ENCODE measurements at places on chromosomes 11 and 22.

- no peak for DNase-seq
Measured at GRCh38 chr22:24981656-24982055, 29.1 kb downstream of the KIAA1671 start.

- peak; percentile 73 for DNase-seq
Measured at GRCh38 chr11:17529844-17530185, 14.4 kb downstream of the USH1C start.

- no peak for DNase-seq
Measured at GRCh38 chr11:46242041-46242951, 35.2 kb upstream of the CREB3L1 start.

DNA sequence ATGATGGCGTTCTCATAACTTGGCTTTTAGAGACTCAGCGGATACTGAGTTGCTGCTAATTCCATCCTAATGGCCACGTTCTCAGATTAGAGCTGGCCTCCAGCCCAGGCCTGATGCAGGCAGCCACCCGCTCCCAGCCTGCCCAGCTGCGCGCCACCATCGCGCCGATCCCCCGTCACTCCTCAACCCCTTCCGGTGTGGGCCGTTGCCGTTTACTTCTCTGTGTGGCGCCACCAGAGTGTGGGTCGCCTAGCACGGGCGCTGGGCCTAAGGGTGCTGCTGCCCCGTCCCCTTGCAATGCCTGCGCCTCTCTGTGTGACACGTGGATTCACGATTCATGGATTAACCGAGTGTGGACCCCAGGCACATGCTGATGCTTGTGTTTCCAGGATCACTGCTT lies 1116.0 kb downstream of the BRD1 start:
- DNase-seq, result no peak

GRCh38 chr11:937841-938261 lies 12.2 kb downstream of the AP2A2 start:
- no peak for DNase-seq

DNA sequence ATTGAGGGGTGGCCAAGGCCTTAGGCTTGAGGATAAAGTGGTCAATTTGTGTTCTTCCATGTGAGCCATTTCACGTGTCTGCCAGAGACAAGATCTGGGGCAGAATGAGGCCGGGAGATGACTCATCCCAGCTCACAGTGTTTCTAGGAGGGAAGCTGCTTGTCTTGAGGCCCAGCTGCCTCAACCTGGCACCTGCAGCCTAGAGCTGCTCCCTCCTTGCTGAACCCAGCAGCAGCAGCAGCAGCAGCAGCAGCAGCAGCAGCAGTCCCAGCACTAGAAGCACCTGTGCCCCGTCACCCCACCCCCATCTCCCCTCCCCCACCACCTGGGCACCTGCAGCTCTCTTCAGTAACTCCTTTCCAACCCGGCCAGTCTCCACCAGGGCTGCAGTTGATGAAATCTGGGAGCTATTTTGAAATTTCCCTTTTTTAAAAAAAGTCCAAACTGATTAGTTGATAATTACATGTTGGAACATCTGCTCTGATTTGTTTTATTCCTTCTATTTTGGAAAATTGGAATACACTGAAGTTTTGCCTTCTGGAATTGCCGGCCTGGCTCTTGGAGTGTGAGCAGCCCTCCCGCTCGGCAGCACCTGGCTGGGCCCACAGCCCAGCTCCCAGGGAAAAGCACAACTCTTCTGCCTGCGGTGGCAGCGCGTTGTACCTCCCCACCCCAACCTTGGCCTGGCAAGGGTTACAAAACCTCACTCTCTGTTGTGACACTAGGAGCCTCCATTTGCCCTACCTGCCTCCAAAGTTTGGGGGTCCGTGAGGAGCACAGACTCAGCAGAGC lies 143.5 kb downstream of the NXPE2 start:
- no peak for DNase-seq

DNA sequence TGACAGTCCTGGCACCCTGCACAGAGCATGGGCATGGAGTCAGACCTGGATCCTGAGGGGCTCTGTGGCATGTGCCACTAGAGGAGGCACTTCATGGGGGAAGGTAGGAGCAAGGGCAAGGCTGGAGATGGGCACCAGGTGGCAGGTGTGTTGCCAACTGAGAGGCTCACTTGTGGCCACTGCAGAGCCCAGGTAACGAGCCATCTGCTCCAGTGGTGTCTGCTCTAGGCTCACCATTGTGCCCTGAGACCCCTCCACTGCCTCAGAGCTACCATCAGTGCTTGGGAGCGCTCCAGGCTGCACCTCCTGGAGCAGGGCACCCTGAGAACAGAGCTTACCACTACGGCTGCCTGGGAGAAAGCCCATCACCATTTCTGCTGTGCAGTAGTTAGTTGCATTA lies 1.3 kb upstream of the ZDHHC8 start:
- DNase-seq, result peak; percentile 39

DNA sequence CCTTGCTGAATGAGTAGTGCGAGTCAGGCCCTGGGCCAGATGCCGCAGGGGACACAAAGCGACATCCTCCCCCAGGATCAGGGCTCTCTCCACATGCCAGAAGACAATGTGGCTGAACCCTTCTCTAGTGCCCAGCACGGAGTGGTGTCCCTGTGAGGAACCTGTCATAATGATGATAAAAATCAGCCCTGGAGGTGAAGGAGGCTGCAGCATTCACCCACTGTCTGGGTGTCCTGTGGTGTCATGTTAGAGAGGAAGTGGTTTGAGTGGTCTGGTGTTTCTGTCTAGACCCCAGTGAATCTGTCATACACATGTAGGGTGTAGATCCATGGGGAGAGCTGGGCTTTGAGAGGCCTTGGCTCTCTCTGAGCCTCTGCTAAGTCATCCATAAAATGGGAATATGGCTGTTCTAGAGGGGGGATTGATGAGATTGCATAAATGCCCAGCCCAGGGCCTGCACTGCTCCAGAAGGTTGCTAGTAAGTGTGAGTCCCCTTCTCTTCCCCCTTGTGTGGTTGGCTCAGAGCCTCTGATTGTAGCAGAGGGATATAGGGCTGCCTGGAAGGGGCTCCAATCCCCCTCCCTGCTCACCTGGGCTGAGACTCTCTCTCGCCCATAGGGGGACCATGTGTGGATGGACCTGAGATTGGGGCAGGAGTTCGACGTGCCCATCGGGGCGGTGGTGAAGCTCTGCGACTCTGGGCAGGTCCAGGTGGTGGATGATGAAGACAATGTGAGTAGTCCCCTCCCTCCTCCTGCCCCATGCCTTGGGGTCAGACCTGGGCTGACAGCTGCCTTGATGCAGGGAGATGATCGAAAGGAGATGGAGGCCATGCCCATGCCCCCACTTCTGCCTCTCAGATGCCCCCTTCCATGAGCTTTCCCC lies 14.3 kb downstream of the MYO7A start:
- DNase-seq, result no peak

DNA sequence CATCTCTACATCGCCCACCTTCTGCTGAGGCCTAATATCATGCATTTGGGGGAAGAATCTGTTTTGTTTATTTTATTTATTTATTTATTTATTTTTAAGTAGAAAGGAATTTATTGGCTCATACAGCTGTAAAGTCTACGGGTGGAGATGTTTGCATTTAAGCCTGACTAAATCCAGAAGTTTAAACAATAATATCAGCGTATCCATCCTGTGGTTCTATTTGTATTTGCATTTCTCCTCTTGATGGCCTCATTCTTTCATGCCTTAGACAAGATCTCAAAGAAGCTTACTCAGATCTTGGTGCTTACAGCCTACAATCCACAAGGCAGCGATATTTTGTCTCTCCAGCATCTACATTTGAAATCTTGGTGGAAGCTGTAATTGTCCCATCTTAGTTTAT lies 67.1 kb upstream of the CARD18 start:
- DNase-seq, result no peak

- DNase-seq, result no peak
Measured at GRCh38 chr11:130945896-130946295, 29.6 kb upstream of the SNX19 start.

DNA sequence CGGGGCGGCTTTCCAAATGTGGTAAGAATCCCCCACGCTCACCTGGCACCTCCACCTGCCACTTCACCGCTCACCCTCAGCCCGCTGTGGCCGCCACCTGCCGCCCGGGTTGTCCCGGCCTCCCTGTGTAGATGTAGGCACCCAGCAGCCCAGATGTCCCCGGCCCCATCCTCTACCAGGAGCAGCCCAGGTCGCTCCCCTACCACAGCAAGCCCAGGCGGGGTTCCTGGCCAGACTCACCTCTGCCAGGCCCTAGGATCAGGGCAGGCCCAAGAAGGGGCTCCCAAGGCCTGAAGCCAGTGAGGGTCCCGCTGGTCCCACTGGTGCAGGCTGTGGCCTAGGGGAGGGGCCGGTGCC lies 27.4 kb downstream of the MOB2 start:
- no peak for DNase-seq

GRCh38 chr22:46071451-46072109 lies 78.7 kb upstream of the PPARA start:
- DNase-seq, result peak; percentile 55

DNA sequence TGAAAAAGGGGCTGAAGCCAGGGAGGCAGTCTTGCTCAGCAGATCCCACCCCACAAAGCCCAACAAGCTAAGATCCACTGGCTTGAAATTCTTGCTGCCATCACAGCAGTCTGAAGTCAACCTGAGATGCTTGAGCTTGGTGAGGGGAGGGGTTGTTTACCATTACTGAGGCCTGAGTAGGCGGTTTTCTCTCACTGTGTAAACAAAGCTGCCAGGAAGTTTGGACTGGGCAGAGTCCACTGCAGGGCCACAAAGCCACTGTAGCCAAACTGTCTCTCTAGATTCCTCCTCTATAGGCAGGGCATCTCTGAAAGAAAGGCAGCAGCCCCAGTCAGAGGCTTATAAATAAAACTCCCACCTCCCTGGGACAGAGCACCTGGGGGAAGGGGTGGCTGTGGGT lies 746.1 kb upstream of the LRRC4C start:
- DNase-seq, result no peak

GRCh38 chr11:69044111-69045013 lies 4.4 kb upstream of the TPCN2 start:
- no peak for DNase-seq

DNA sequence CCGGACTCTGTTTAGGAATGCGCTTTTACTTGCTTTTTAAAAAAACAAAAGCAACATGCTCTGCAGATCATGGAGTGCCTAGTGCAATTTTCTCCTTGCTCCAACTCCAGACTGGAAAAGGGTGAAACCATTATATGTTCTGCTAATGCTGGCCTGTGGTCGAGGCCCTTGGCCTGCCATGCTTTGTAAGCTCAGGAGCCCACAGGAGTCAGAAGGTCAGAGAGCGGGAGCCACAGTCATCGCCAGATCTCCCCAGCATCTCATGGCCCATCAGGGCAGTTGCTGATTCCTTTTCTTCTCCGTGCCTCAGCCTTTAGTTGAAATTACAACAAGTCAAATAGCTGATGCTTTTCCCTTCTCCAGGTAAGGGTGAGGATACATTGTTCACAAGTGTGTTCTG lies 80.3 kb downstream of the DDIAS start:
- no peak for DNase-seq

DNA sequence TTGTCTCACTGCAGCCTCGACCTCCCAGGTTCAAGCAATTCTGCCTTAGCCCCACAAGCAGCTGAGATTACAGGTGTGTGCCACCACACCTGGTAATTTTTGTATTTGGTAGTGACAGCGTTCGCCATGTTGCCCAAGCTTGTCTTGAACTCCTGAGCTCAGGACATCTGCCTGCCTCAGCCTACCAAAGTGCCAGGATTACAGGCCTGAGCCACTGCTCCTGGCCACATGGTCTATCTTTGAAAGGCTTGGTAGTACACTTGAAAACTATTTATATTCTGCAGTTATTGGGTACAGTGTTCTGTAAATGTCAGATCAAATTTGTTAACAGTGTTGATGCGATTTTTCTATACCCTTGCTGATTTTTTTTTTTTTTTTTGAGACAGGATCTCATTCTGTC lies 9.5 kb downstream of the CRYBA4 start:
- DNase-seq, result no peak

DNA sequence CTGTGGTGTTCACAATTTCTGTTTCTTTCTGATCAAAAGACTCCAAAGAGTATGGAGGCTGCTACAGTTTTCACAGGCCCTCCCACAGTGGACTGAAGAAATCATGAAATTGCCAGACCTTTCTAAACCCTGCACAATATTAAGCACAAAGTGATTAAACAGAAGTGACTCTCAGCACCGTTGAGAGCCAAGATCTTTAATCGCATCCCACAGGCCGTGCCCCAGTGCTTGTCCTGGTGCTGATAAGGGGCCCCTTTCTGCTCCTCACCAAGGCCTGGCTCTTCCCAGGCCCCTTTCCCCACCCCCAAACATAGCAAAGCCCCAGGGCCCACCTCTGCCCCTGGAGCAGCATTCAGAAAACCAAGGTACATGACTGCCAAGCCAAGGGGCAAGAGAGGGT lies 57.4 kb upstream of the BMAL1 start:
- no peak for DNase-seq

GRCh38 chr11:80873310-80873999 lies 1432.6 kb upstream of the TENM4 start:
- DNase-seq, result no peak

GRCh38 chr11:102600666-102601065 lies 24.5 kb downstream of the MMP20 start:
- no peak for DNase-seq

DNA sequence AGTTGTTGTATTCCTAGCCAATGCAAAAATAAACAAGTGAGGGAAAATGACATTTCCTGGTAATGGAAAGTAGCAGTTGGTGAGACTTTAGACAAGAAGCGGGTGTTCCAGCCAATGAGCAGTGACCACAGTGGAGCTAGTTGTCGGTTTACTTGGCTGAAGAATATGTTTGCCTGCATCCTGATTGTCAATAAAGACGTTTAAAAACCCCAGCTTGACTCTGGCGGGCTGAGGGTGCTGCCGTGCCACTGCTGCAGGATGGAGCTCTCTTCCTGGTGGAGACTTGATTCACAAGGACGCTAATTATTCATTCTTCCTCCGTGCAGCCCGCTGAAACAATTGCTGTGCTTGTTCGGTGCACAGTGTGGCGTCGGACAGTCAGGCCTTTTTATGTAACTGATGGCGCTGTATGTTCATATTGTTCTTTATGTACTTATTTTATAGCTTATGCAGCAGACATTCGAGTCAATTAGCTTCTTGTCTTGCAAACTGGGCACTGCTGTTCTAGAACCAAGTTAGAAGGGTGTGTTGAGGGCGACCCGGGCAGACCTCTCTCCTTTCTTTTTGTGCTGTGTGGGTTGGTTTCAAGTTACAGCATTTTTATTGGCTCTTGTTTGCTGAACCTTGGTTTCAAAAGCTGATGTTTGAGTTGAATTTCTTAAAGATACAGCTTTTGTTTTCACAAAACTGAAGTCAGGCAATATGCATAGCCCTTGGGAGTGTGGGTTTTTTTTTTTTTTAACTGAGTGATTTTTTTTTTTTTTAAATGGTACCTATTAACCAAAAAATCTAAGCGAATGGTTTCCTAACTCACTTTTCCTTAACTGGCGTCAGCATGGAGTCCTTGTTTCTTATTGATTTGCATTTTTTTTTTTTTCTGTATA lies 153.9 kb downstream of the TEAD1 start:
- peak; percentile 79 for DNase-seq

GRCh38 chr22:29224121-29224858 lies 18.6 kb downstream of the EMID1 start:
- no peak for DNase-seq

DNA sequence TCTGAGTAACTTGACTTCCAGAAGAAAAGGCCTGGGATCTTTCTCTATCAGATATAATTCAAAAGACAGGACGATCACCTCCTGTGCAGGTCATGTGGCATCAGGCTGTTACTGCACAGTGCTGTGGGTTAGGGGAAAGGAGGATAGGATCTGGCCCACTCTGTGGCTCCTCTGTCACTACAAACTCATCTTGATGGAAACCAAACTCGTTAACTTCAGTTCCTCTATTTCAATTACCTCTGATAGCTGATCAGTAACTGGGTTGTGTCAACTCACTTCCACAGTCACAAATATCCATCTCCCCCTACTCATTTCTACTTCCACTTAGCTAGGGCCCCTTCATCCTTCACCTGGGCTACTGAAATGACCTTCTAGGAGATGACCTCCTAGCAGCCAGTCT lies 95.2 kb downstream of the RCN1 start:
- DNase-seq, result no peak

- no peak for DNase-seq
Measured at GRCh38 chr22:21819183-21819770, 48.2 kb downstream of the MAPK1 start.

All from NCI-H1092 (cell line).